Mesendoderm (in vitro differentiated cells): ENCODE measurements at places on chromosomes 5 and 9.

GRCh38 chr5:151667083-151667482 lies 19.6 kb downstream of the SPARC start:
- DNase-seq, result no peak

DNA sequence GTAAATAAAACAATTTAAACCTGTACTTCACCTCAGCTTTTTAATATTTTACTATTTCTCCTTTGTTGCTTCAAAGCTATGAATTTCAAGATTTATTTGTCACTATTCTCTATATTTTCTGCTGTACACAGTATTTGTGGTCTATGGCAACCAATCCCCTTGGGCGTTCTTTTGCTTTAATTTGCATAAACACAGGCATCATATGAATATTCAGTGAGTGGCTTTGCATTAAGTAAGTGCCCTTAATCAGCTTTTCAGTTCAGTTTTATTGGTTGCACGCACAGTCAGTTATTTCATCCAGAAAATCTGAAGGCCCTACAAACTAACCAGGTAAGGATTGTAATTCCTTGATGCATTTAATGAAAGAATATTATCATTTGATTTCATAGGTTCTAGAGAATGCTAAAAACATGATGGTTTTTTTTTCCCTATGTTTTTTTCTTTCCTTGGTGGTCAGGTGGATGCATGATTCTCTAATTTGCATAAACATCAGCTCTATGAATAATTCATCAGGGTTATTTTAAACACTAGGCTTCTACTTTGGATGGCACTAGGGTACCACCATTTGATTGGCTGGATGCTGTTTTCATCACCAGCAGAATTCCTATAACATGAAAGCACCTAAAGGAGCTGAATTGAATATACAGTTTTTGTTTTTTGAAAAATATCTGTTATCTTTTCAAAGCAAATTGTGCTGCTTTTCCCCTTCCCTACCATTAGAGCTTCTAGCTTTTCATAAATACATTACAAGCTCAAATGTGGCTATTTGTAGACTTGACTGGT lies 249.2 kb upstream of the CCNH start:
- DNase-seq, result no peak

DNA sequence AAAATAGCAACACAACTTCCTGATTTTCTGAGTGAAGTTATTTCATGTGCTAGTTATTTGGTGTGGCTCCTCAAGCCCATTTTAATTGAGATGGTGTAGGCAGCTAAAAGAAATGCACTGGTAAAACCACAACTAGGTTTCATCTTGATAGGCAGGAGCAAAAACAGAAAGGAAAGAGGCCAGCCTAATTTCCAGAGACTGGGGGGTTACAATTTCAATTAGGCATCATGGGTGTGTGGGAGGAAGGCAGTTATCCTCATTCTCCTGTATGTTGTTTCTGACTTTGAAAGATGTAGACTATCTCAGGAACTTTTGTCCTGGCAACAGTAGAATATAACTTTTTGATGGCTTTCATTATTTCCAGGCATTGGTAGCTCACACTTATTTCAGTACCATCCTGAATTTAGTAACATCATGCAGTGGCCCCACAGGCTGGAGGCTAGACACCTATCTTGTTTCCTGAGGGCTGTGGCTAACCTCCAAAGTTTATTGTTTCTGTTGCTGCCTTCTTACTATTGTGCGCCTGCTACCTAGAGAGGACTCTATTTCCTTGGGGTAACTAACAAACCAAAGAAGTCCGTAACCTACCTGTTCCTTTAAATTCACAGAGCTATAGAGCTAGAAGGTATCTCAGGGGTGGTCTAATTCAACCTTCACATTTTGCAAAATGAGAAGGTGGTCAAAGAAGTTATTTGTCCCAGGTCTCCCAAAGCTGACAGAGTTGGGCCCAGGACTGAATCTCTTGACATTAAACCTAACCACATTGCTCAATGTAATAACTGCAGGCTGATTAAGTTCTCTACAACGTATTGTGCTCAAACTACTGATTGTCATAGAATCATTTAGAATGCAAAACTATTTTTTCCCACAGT lies 42.4 kb downstream of the FYB1 start:
- no peak for DNase-seq

- DNase-seq, result no peak
These were observed 42.3 kb downstream of the FAM78A start for GRCh38 chr9:131233995-131234394.
